ENCODE measurements at places on chromosomes 16 and 17. TPM values are rescaled to one million over a fixed set of nuclear protein-coding genes. Genes with fewer than 3 reads are reported as not detected.

DNA sequence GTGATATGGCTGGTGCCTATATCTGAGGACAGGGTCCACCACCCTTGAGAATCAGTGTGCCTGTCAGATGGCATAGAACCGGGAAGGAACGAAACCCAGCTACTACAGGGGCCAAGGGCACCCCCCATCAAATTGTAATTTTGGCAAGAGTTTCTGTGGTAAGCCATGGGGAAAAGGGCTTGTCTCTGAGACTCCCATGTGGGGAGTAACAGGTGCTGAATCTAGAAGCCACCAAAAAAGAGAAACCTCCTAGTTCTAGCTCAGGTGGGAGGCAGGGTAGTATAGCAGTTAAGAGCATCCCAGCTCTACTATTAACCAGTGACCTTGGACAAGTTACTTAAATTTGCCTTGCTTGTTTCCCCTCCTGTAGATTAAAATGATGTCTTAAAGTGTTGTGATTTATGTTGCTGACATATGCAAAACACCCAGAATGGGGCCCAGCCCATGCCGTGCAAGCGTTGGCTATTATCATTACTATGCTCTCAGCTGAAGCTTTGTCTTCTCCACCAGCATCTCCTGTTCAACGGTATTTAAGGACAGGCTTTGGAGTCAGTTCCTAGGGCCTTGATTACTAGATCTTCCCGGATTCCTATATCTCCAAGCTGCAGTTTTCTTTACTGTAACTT, 210.7 kb upstream of the NLRP1 start:
- no peaks in the 10 kb centered on the region for H3K36me3 ChIP-seq
- no peak for DNase-seq
- H3K27ac ChIP-seq, result no peak overlapping the region
- peaks cover 6% of the 10 kb centered on the region for H3K27me3 ChIP-seq
- no peak overlapping the region for H3K4me3 ChIP-seq
- no peaks in the 10 kb centered on the region for H3K4me1 ChIP-seq

The SECTM1 gene
- polyA plus RNA-seq, result 2.2 TPM

- no peak for DNase-seq
- H3K36me3 ChIP-seq, result no peaks in the 10 kb centered on the region
- no peak overlapping the region for H3K4me3 ChIP-seq
- no peak overlapping the region for H3K27ac ChIP-seq
- no peaks in the 10 kb centered on the region for H3K27me3 ChIP-seq
Measured at GRCh38 chr17:45675012-45675411, 109.1 kb upstream of the CRHR1 start.

DNA sequence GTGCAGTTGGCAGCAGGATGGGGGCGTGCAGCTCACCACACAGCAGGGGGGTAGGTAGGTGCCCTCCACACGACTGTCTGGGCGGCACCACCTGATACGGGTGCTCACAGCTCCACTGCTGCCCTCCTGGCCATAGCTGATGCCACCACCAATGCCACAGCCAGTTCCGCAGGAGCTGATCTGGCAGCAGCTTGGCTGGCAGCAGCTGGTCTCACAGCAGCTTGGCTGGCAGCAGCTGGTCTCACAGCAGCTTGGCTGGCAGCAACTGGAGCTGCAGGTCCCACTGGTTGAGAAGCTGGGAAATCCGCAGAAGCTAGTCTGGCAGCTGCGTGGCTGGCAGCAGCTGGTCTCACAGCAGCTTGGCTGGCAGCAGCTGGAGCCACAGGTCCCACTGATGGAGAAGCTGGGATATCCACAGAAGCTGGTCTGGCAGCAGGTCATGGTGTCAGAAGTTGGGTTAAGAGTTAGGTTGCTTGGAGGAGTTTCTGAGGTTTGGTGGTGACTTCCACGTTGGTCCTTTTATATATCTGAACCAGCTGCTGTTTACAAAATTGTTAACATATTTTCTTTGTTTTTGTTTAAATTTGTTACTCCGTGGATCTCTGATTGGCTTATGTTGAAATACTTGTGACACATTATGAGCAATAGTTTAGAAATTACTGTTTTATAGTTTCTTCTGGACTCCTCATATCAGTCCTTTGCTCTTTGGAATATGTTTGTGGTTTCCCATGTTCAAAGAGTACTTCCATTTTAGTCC, at the start of gene KRTAP1-5:
Gene KRTAP1-5 (minus strand): TSS at position 494 of the 757 bp plus-strand sequence. CDS start 53 bp downstream, at position 441.
- H3K36me3 ChIP-seq, result no peaks in the 10 kb centered on the region
- no peaks in the 10 kb centered on the region for H3K27me3 ChIP-seq
- no peak within 1 kb of the TSS for H3K27ac ChIP-seq

DNA sequence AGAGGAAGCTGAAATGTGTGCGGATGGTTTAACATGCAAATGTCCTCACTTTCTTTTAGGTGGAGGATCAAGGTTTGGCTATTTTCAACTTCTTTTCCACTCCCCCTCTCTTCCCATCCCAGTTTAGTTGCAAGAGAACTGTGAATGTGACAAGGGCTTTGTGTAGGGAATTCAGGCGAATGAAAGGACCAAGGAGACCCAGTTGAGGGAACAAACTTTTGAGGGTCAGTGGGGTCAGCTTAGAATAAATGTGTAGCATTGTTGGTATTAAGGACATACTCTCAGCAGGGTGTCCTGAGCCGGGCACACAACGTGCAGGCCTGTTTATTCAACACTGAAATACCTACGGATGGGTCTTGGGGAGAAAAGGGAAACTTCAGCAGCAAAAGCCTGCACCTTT, 346.0 kb downstream of the PMP22 start:
- DNase-seq, result no peak
- no peaks in the 10 kb centered on the region for H3K4me1 ChIP-seq

DNA sequence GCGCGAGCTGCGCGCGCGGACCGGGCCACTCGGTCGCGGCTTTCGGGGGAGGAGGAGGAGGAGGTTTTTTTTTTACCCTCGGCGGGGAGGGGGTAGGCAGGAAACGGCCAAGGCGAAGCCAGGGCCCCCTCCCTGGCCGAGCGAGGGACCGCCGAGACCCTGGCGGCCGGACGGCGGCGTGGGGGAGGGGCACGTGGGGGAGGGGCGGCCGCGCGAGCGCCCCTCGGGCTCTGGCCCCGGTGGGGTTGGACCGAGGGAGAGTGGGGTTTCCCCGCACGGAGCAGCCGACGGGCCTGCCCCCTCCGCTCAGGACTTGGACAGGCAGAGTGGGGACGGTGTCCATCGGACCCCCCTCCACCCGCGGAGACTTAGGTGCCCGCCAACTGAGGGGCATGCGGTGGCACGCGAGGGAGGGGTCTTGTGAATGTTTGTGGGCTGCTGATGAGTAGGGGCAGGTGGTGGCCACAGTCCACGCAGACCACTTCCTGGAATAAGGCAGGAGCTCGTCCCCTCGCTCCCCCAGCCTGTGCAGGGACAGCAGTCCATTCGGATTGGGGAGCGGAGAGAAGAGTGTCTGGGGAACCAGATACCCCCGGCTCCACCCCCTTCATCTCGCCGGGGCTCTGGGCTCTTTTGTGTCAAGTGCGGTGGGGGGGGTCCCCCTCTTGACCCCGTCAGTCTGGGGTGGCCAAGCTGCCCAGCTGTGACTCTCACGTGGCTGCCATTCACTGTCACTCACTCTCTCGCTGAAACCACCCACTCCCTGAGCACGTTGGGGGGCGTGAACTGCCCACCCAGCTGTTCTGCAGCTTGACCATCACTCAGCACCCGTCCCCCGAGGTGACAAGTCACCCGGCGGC, 3.0 kb upstream of the CHD3 start:
- peak overlapping the region; percentile 65 for H3K27ac ChIP-seq
- H3K27me3 ChIP-seq, result no peaks in the 10 kb centered on the region
- H3K4me1 ChIP-seq, result peaks cover 66% of the 10 kb centered on the region
- peak; percentile 44 for DNase-seq
- H3K4me3 ChIP-seq, result peak overlapping the region; percentile 96

DNA sequence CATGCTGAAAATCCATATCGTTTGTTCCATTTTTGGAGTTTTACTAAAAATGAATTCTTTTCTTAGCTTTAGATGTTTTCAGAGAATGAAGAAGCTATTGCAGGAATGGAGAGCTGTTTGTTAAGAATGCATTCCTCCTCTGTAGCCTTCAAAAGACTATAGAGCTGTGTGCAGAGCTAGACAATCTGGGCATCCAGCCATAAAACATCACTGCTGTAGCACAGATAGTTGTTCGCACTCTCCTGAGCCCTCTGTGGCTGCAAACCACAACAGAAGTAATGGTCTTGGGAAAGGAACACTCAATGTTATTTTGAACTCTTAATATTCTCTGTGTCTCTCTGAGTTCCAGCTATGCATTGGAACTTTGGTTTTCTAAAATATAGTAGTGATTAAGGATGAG, 4.9 kb downstream of the TNRC6C start:
- peak; percentile 77 for DNase-seq
- H3K4me3 ChIP-seq, result no peak overlapping the region
- H3K27ac ChIP-seq, result no peak overlapping the region
- peaks cover 73% of the 10 kb centered on the region for H3K4me1 ChIP-seq
- no peaks in the 10 kb centered on the region for H3K27me3 ChIP-seq

- H3K4me3 ChIP-seq, result no peak overlapping the region
- no peak for DNase-seq
Measured at GRCh38 chr17:3602499-3602898, 6.7 kb downstream of the TRPV1 start.

DNA sequence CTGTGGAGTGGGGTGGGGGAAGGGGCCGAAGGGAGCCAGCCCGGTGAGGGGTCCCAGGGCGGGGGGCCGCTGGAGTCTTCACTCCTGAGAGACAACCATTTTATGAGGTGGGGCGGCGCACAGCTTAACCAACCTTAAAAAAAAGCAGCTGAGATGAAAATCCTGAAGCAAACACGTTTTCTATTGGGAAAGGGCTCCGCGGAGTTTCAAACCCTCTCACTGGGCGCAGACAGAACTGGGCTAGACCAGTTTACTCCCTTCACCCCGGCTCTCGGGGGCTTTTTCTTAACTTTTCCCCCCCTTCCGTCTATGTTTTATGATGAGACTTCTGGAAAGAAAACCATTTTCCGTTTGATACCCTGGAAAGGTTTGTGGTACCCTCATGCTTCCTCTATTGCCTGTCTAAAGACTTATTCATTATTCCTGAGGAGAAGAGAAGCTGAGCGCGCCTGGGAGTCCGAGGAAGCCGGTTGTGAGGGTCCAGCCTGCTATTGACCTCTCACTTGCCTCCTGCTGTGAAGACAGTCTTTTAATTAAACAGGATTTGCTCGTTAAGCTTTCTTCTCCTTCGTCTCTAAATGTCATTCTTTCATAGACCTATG, 482 bp upstream of the SSH2 start:
- DNase-seq, result no peak
- peaks cover 46% of the 10 kb centered on the region for H3K4me1 ChIP-seq
- no peaks in the 10 kb centered on the region for H3K27me3 ChIP-seq
- H3K36me3 ChIP-seq, result no peaks in the 10 kb centered on the region
- peak overlapping the region; percentile 93 for H3K4me3 ChIP-seq
- H3K27ac ChIP-seq, result peak overlapping the region; percentile 88

The C1QL1 gene
- polyA plus RNA-seq, result not detected

- H3K4me3 ChIP-seq, result no peak overlapping the region
- no peaks in the 10 kb centered on the region for H3K27me3 ChIP-seq
- DNase-seq, result no peak
- no peaks in the 10 kb centered on the region for H3K4me1 ChIP-seq
Measured at GRCh38 chr17:17380145-17380925, 77.2 kb downstream of the NT5M start.
